CD4-positive, alpha-beta T cell treated with Interferon gamma for 1 hour (primary cell): ENCODE measurements at places on chromosomes 12 and 14.

DNA sequence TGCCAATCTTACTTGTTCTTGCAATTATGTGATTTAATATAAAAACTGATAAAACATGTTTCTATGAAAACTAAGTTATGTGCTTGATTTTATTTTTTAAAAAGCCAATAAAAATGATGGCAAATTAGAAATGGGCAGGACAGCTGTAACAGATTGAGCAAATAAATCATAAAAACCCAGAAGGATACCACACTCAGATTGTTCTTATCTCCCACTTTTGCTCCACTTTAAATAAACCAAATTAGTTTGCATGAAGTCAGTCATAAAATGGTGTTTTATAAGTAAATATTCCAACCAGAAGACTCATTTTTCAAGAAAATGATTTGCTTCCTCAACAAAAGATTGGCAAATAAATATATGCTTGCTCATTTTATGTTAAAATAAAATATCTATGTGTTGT is 307.9 kb upstream of the G2E3 start:
- no peak for DNase-seq

GRCh38 chr12:87329076-87329863 is 699.9 kb downstream of the C12orf50 start:
- DNase-seq, result no peak

DNA sequence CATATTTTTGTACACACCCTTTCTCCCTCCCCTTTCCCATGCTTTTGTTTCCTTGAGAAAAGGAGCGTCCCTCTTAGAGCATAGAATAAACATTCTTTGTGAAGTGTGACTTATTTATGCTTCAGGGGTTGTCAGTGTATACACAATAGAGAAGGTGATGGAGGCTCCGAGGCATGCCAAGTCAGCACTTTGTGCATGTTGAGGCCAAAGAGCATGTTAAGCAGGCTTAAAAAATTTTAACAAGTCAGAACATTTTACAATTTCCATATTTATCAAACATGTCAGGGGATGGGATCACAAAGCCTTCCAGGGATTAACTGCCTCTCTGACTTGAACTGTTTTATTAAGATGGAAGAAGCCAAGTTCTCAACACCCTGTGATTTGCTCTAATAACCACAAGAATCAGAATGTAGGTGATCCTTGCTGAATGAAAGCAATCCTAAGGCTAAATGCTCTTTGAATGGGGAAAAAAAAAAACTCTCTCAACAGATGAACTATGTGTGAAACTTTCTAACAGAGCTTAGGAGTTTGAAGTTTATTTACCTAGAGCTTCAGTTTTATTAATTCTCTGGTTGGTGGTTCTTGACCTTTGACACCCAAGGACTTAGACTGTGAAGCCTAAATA is 223.1 kb downstream of the RAD51B start:
- no peak for DNase-seq

- no peak for DNase-seq
Measured at GRCh38 chr14:42224053-42224888, 617.6 kb downstream of the LRFN5 start.

DNA sequence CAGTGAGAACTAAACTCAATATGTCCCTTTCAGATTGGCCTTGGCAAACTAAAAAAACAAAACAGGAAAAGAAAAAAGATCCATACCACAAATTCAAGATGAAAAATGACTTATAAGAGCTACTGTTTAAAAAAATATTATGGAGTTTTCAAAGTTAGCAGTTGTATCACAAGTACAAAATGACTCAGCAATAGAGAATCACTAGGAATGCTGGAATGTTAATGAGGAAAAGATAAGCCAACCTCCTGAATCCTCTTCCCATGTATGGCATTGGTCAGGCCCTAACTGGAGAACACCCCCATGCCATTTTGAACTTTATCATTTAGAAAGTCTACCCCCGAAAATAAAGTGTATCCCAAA is 62.2 kb downstream of the PPP1R36 start:
- DNase-seq, result no peak

DNA sequence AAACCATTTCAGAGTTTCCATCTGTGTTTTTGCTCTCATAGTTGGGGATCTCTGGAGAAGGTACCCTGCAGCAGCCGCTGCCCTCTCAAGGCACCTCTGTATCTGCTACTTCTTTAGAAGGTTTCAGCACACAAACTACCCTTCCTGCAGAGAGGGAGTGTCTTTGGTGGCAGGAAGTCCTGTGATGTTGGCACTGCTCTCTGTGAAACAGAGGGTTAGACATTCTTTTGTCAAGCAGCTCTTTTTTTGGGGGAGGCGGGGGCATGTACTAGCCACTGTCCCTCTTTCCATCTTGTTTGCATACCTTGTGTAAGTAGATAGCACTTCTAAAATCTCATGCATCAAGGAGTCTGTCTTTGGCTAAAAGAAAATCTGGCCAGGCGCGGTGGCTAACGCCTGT is 352.6 kb downstream of the BMP4 start:
- DNase-seq, result no peak

GRCh38 chr14:98077176-98077575 is 1194.8 kb downstream of the BCL11B start:
- DNase-seq, result no peak

GRCh38 chr12:117576053-117576452 is 214.6 kb upstream of the NOS1 start:
- no peak for DNase-seq

GRCh38 chr14:48563489-48563888 is 888.1 kb upstream of the MDGA2 start:
- DNase-seq, result no peak

DNA sequence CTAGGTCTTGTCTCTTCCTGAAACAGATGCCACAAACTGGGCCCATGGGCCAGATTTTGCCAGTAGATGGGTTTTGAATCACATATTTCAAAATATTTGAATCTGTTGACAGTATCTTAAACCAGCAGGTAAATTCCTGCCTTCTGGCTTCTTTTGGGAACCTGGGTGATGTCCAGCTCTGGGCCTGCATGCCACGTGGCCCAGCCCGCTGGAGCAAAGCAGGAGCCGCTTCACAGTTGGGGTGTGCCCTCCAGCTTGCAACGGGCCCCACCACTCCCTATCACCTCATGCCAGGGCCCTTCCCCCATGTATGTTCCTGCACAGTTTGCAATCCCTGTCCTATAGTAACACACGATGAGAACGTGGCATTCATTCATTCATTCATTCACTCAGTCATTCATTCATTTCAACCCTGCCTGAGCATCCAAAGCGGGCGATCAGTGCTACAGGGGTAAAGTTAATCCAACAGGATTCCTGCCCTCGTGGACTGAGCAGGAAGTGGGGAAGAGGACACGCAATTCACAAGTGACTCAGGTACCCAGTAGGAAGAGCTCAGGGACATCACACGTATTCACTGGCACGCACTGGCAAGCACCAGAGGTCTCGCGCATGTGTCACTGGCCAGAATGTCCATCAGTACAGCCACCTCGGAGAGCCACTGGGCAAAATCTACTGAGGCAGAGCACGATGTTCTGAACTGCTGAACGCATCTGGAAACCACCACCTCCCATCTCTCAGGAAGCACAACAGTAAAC is 27.8 kb downstream of the SCARB1 start:
- no peak for DNase-seq

DNA sequence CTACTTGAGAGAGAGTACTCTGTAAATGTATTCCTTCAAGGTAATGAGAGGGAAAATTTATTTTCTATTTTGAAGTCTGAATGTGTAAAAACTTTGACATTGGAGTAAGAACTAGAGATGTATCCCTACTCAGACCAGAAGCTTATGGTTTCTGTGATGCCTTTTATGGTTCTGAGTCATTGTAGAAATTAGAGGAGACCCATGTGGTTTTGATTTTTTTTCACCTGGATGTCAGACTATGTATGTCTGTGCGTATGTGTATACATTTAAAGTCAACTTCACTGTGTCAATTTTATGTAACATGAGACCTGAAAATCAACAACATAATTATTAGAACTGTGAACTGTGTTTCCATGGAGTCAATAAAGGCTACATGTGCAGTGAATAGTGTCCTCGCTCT is 302.0 kb downstream of the TRHDE start:
- no peak for DNase-seq

GRCh38 chr12:47983541-47984115 is 20.2 kb downstream of the TMEM106C start:
- no peak for DNase-seq

DNA sequence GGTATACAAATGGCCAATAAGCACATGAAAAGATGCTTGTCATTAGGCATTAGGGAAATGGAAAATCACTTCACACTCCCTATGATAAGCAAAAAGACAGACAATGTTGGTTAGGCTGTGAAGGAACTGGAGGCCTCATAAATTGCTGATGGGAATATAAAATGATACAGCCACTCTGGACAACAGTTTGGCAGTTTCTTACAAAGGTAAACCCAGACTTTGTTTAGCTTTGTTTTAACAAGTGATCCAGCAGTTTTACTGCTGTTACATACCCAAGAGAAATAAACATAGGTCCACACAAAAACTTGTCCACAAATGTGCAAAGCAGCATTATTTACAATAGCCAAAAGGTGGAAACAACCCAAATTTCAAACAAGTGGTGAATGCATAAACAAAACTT is 5.4 kb downstream of the RPS6KA5 start:
- DNase-seq, result no peak

GRCh38 chr14:81302638-81303037 is 81.9 kb upstream of the GTF2A1 start:
- DNase-seq, result no peak
